ENCODE measurements at places on chromosomes 3 and 15.

DNA sequence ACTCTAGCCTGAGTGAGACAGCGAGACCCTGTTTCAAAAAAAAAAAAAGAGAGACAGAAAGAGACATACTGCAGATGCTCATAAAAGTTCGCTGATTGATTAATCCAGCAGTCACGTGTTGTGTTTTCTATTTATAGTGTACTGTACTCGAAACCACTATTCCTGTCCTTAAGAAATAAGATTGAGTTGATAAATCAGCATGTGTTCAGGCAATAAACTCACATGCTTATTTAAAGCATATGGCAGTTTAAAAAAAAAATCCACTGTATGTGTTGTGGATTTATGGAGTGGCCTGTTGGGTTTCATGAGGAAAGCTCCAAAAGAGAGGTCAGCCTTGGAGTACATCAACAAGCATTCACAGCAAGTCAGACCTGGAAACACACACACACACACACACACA, 17.7 kb downstream of the RPL22L1 start:
- DNase-seq = no peak

DNA sequence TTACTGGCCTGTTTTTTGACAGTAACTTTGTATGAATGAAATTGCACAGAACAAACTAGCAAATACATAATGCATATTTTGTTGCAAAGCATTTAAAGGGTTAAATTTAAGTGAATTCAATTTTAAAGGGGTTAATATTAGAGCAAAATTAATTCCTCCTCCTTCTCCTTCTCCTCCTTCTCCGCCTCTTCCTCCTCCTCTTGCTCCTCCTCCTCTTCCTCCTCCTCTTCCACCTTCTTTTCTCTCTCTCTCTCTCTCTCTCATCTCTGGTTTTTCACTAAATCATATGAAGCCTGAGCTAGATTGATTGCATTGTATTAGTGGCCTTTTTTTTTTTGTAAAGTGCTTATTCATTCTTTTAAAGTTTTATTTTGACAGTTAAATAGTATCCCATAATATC, 154.5 kb downstream of the THRB start:
- no peak for DNase-seq

GRCh38 chr15:77507911-77508310, 87.2 kb downstream of the HMG20A start:
- no peak for DNase-seq

- DNase-seq = no peak
Measured at GRCh38 chr15:91075739-91076138, 24.3 kb upstream of the SV2B start.

GRCh38 chr15:65254356-65254755, 32.3 kb downstream of the PARP16 start:
- no peak for DNase-seq

- no peak for DNase-seq
Measured at GRCh38 chr3:6022621-6023020, 835.1 kb downstream of the EDEM1 start.

GRCh38 chr15:48962662-48963523, 826 bp downstream of the SHC4 start:
- DNase-seq = no peak

DNA sequence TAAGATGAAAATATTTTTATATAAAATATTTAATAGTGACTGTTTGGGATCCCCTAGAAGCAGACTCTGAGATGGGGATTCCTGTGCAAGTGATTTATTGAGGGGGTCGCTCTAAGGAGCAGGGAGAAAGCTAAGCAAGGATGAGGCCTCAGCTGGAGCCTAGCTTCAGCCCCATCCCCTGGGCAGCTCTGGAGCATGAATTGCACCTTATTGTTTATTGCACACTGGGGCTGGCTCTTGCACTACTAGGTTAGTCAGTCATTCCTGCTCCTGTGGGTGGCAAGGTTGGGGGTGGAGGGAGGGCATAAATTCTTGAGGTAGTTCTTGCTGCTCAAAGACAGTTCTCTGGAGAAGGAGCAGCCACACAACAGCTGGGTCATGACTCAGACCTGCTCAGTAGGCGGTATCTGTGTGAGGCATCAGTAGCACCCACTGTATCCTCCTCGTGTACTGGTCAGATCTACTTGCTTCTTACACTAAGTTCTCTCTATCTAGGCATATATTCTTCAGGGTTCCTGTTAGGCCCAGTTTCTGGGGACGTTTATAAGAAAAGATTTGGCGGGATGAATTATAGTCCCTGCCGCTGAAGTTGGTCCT, 27.2 kb upstream of the TNFSF10 start:
- no peak for DNase-seq

Data from CD8-positive, alpha-beta memory T cell (primary cell).